ENCODE measurements at places on chromosomes 12 and 14.
A peak's percentile ranks its signal among the peaks of the same experiment; 100 is the strongest.

DNA sequence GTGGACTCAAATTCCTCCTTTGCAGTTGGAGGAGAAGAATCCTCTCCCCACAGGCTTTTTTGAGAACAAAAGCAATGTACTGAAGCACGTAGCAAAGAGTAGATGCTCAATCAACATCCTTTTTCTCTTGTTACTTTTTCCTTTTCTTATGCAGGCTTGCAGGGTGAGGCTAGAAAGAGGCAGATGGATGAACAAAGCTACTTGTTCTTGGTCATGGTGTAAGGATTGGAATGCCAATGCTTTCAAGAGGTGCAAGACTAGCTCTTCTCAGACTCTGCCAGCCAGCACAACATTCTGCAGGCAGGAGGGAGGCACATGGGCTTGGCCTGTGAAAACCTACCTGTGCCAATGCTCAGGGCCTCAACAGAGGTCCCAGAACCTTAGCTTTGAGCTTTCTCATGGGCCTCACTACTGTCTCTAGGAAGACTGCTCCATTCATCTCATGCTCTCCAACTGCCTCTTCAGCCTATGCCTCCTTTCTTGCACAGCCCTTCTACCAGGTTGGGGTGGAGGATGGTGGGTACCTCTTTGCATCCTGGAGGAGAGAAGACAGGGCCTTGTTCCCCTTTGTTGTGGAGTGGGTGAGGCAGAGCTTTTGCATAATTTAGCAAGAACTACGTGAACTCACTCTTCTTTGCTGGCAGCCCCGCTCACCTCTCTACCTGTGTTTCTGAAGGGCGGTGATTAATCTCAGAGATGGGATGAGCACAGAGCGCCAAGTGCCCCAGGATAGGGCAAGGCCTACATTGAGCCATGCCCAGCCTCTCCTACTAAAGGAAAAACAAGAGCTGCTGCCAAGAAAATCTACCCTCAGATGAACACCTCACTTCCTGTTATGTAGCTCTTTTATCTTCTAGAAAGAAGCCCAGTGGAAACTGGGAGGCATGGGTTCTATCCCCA is 1119.7 kb downstream of the VRK1 start:
- no peaks in the 10 kb centered on the region for H3K36me3 ChIP-seq
- H3K27me3 ChIP-seq, result no peaks in the 10 kb centered on the region
- H3K4me1 ChIP-seq, result no peaks in the 10 kb centered on the region
- H3K4me3 ChIP-seq, result no peak overlapping the region
- no peak for DNase-seq

DNA sequence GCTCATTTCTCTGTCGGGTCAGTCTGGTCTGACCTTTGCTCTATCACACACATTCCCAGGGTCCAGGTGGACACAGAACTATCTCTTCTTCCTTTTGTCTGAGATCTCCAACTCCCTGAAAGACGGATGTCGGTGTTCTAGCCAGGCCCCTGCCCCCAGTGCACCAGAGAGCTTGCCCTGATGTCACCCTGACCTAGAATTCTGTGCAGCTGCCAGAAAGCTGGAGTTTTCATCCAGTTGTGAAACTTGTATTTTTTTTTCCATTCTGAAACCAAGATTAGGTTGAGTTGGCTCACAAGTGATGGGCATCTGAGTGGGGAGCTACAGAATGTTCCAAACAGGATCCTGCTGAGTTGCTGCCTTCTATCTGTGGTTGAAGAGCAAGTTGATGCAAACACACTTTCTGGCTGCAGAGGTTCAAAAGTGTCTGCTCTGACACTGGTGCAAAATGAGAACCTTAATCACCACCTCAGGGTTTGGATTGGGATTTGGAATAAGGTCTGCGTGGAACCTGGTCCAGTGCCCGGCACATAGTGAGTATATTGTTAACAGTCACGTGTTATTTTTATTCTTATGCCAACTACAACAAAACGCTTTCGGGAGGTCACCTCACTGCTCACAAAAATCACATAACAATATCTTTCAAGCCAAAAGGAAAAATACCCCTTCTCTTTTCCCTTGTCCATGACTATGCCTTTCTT is 211.5 kb downstream of the SLC15A4 start:
- H3K27me3 ChIP-seq, result no peaks in the 10 kb centered on the region
- no peak overlapping the region for H3K4me3 ChIP-seq
- H3K27ac ChIP-seq, result no peak overlapping the region
- no peak for DNase-seq
- peaks cover 2% of the 10 kb centered on the region for H3K4me1 ChIP-seq

DNA sequence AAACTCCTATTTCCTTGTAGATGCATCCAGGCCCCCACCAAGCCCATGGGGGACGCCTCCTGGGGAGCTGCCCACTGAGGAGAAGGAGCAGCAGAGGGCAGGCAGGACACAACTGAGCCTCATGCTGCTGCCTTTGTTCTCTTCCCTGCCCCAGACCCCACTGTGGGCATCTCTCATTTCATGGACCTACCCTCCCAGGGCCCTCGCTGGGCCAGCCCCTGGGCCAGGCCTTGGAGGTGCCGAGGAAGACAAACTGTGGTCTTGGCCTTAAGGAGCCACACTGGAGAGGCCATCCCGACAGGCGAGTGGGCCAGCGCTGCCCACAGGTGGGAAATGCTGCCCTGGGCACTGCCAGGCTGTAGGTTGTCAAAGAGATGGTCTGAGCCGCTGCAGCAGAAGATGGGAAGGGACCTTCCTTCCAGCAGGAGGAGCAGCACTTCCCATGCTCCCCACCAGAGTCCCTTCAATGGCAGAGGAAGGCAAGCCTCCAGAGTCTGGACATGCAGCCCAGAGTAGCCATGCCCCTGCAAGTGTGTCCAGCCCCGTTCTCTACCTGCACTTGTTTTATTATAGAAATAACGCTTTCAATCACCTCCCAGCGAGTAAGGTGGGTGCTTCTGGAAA is 147.4 kb downstream of the BCL11B start:
- H3K27me3 ChIP-seq, result no peaks in the 10 kb centered on the region
- no peaks in the 10 kb centered on the region for H3K36me3 ChIP-seq
- no peak overlapping the region for H3K27ac ChIP-seq
- H3K4me3 ChIP-seq, result no peak overlapping the region
- no peaks in the 10 kb centered on the region for H3K4me1 ChIP-seq
- DNase-seq, result no peak

- no peaks in the 10 kb centered on the region for H3K36me3 ChIP-seq
- DNase-seq, result no peak
- H3K4me1 ChIP-seq, result no peaks in the 10 kb centered on the region
- H3K4me3 ChIP-seq, result no peak overlapping the region
Measured at GRCh38 chr12:78963439-78964227, 99.1 kb downstream of the SYT1 start.

GRCh38 chr12:4392223-4392742 is 12.8 kb upstream of the FGF23 start:
- no peak overlapping the region for H3K27ac ChIP-seq
- H3K4me3 ChIP-seq, result no peak overlapping the region
- no peaks in the 10 kb centered on the region for H3K36me3 ChIP-seq
- no peaks in the 10 kb centered on the region for H3K27me3 ChIP-seq
- DNase-seq, result no peak

DNA sequence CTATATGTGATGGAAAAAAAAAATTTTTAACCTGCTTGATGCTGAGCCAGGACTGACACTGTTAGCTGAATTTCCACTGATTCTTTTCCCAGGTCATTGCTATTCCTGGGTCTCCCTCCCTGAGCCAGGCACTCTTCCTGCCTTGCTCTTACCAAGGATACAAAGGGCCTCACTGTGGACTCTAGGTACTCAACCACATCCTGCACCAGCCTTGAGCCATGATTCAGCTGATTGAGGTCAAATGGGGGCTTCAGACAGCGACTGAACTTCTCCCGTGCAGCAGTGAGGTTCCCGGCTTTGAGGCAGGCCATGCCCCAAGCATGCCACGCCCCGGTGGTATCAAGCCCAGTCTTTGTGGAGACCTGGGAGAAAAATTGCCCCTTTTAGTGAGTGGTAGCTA is 54.3 kb downstream of the ZFYVE26 start:
- H3K36me3 ChIP-seq, result peaks cover 38% of the 10 kb centered on the region
- no peak for DNase-seq
- no peak overlapping the region for H3K27ac ChIP-seq
- H3K27me3 ChIP-seq, result no peaks in the 10 kb centered on the region

DNA sequence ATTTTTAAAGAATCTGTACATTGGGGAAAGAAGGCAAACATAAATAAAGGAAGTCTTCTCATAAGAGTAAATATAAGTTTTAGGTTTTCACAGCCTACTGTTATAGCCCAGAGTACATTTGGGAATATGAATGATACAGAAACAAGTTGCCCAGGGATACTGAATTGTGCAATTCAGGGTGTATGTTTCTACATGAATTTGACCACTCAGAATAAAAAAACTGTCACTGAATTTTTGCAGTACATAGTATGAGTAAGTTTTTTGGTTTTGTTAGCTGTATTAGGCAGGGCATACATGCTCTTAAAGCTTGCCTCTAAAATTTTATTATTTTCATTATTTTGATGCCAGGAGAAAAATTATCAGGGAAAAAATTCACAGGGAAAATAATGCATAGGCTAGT is 6.6 kb upstream of the PCNX4 start:
- no peaks in the 10 kb centered on the region for H3K27me3 ChIP-seq
- H3K27ac ChIP-seq, result no peak overlapping the region
- H3K4me3 ChIP-seq, result no peak overlapping the region
- no peaks in the 10 kb centered on the region for H3K4me1 ChIP-seq
- no peaks in the 10 kb centered on the region for H3K36me3 ChIP-seq

DNA sequence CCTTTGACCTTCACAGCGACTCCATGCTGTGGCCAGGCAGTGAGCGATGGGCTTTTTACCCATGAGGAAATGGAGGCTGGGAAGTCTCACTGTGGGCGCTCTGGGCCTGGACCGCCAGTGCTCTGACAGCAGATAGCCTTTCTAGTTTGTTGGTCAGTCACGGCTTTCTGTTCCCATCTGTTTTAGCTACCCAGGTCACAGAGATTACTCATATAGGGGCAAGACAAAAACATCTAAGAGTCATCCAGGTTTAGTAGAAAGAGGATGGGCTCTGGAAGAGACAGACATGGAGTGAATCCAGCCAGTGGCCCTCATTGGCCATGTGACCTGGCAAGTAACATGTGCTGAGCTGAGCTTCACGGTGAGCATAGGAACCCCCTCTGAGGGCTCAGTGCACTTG is 68.6 kb downstream of the MARK3 start:
- H3K36me3 ChIP-seq, result peaks cover 7% of the 10 kb centered on the region
- peak; percentile 63 for DNase-seq
- no peaks in the 10 kb centered on the region for H3K4me1 ChIP-seq
- no peak overlapping the region for H3K27ac ChIP-seq
- no peaks in the 10 kb centered on the region for H3K27me3 ChIP-seq
- H3K4me3 ChIP-seq, result peak overlapping the region; percentile 37

DNA sequence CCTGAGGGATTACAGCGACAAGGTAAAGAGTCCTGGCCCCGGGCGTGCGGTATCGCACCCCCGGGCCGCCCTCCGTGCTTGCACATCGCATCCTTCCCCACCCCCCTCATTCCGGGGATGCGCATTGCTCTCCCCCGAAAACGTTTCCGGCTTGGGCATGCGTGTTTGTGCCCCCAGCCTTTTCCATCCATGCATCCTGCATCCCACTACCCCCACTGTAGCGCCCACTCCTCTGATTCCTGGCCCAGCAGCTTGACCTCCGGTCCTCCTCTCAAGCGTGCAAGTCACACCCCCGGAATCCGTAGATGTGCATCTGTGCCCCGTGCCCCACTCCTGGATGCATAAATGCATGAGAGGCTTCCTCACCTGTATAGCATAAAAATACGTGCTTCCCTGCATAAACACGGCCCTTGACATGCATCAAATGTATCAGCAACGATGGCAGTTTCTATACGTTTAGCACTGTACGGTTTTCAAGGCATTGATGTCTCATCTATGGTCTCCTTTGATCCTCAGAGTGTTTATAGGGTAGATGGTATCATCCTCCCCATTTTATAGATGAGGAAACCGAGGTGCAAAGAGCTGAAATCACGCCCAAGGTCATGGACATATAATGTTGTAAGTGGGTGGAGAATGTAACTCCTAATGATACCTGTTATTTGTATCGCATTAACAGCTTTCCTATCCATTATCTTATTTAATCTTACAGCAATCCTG is 484 bp downstream of the RIC8B start:
- H3K4me3 ChIP-seq, result peak overlapping the region; percentile 89
- peaks cover 4% of the 10 kb centered on the region for H3K4me1 ChIP-seq
- H3K36me3 ChIP-seq, result peaks cover 3% of the 10 kb centered on the region
- no peak for DNase-seq
- no peaks in the 10 kb centered on the region for H3K27me3 ChIP-seq

- no peak overlapping the region for H3K4me3 ChIP-seq
- DNase-seq, result peak; percentile 40
- H3K27me3 ChIP-seq, result no peaks in the 10 kb centered on the region
- H3K27ac ChIP-seq, result no peak overlapping the region
Measured at GRCh38 chr14:67650694-67651093, 23.7 kb downstream of the VTI1B start.

DNA sequence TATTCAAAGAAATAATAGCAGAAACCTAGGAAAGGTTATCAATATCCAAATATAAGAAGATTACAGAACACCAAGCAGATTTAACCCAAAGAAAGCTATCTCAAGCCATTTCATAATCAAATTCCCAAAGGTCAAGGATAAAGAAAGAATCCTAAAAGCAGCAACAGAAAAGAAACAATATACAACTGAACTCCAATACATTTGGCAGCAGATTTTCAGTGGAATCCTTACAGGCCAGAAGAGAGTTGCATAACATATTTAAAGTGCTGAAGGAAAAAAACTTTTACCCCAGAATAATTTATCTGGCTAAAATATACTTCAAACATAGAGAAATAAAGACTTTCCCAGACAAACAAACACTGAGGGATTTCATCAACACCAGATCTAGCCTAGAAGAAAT is 54.3 kb downstream of the DENND5B start:
- H3K36me3 ChIP-seq, result no peaks in the 10 kb centered on the region
- no peak overlapping the region for H3K27ac ChIP-seq
- DNase-seq, result no peak
- H3K27me3 ChIP-seq, result no peaks in the 10 kb centered on the region
- H3K4me3 ChIP-seq, result no peak overlapping the region

Measured in trophoblast cell (in vitro differentiated cells and primary cell).